Activated CD4-positive, alpha-beta T cell treated with anti-CD3 and anti-CD28 coated beads, Interleukin-2, amount 10 ng/mL, durations not matched to agents 24 days and 14 days (primary cell): ENCODE measurements at places on chromosomes 11 and 22. TPM values are rescaled to one million over a fixed set of nuclear protein-coding genes. Genes with fewer than 3 reads are reported as not detected.

GRCh38 chr11:26905368-26905767, 88.5 kb upstream of the FIBIN start:
- no peak for DNase-seq

- DNase-seq, result no peak
These were observed 7.1 kb upstream of the SCGB2A1 start for GRCh38 chr11:62201376-62201775.

DNA sequence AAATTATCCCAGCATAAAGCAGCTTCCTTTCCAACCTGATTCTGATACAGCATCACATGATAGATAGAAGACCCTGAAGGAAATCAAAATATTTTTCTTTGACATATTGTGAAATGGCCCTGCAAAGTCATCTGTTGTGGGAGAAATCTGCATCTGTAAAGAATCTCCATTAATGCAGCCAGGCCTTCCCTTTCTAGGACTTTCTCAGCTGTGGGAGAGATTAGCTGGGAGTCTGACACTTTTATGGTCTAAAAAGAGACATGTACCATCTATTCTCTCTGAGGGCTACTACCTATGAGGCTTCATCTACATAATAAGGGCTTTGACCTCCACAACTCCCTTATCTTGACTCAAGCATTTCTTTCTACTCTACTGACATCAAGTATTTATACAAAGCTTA, 238.1 kb downstream of the SWAP70 start:
- DNase-seq, result no peak

GRCh38 chr11:126121296-126121695, 58.6 kb upstream of the CDON start:
- DNase-seq, result no peak

SEC14L2 gene
- 25.1 and 26.7 TPM in 2 replicates for total RNA-seq

DNA sequence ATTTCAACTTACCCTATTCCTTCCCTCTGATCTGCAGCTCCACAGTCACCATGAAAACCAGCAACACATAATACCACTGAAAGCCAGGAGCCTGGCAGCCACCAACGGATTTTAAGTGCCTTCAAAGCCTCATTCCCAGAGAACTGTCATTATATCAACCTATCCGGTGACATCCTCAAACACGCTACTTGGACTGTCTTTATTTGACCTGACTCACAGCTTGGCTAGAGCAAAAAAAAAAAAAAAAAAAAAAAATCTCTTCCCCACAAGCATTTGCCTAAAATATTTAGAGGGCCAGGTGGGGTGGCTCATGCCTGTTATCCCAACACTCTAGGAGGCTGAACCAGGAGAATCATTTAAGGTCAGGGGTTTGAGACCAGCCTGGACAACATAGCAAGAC, 32.4 kb upstream of the ARHGAP32 start:
- DNase-seq, result no peak

- DNase-seq, result no peak
These were observed 603.0 kb upstream of the CADM1 start for GRCh38 chr11:116107229-116107628.

GRCh38 chr22:46737105-46737975, 712 bp downstream of the CERK start:
- peak; percentile 87 for DNase-seq

BACE1 gene
- total RNA-seq, result 0.33 and 0.40 TPM in 2 replicates

MYO7A gene
- 0.07 TPM in 1 of 2 replicates, not detected in the other for total RNA-seq

- DNase-seq, result no peak
These were observed 11.3 kb upstream of the APOL4 start for GRCh38 chr22:36212901-36213300.

GRAMD1B gene
- total RNA-seq, result 117 TPM in 2 replicates
